ENCODE measurements at places on chromosomes 7 and 10.

DNA sequence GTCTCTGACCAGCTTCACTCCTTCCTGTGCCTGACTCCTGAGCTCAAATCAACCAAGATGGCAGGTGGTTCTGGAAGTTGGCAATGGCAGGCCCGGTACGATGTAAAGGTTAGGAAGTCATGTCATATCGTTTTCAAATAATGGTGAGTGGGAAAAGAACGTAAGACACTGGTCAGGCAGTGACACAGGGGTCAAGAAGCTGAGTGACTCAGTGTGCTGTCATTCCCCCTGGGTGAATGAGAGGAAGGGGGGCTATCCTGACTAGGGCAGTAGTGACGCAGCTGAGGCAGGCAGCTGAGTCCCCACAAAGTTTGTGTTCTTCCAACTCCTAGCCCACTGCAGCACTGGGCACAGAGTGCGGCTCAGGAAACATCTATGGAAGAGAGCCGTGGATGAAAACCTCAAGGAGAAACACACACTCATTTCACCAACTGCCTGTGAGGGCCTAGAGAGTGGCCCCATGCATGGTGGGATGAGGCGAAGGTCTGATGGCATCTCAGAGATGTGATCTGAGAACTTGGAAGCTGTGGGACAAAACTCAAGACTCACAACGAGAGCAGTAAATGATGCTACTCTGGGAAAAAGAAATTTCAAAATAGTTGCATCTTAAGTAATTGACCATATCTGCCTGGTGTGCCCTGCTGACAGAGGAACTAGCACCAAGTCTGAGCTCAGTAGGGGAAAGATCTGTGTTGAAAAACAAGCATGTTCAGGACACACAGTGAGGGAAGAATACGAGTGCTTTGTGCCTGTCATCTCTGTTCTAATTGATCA is 23.2 kb downstream of the CREB3L2 start:
- no peak for DNase-seq

- DNase-seq: no peak
Observed at GRCh38 chr10:108250936-108251620, 1086.6 kb upstream of the SORCS1 start.

DNA sequence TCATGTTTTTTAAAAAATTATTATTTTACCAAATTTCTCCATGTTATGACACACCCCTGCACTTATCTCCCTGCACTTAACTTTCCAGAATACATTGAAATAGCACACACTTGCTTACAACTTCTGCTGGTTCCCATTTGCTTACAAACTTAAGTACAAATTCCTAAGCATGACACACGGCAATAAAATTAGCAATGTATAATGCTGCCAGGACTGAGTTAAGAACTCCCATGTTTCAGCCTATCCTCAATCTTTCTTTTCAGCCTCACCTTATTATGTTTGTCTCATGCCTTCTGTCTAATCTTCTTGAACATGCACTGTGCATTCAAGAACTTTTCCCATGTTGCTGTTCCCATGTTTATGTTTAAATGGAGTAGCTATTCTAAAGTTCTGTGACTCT is 40.8 kb downstream of the PRPS1L1 start:
- no peak for DNase-seq

GRCh38 chr10:110506448-110506847 is 8.7 kb downstream of the DUSP5 start:
- no peak for DNase-seq

- DNase-seq: no peak
Observed at GRCh38 chr10:44647877-44648542, 263.1 kb upstream of the CXCL12 start.
